HepG2 (cell line): ENCODE measurements at places on chromosomes 5 and 9.
A peak's percentile ranks its signal among the peaks of the same experiment; 100 is the strongest.

- DNase-seq = no peak
Observed at GRCh38 chr9:13587571-13587970, 308.1 kb upstream of the MPDZ start.

- DNase-seq = no peak
Observed at GRCh38 chr9:128715436-128715750, 8.5 kb downstream of the ZDHHC12 start.

- DNase-seq = no peak
Observed at GRCh38 chr5:154860765-154861164, 2.3 kb downstream of the CNOT8 start.

- no peak for DNase-seq
Observed at GRCh38 chr5:40202814-40203440, 476.8 kb upstream of the PTGER4 start.

- DNase-seq = no peak
Observed at GRCh38 chr5:400282-401145, 42.5 kb upstream of the EXOC3 start.

DNA sequence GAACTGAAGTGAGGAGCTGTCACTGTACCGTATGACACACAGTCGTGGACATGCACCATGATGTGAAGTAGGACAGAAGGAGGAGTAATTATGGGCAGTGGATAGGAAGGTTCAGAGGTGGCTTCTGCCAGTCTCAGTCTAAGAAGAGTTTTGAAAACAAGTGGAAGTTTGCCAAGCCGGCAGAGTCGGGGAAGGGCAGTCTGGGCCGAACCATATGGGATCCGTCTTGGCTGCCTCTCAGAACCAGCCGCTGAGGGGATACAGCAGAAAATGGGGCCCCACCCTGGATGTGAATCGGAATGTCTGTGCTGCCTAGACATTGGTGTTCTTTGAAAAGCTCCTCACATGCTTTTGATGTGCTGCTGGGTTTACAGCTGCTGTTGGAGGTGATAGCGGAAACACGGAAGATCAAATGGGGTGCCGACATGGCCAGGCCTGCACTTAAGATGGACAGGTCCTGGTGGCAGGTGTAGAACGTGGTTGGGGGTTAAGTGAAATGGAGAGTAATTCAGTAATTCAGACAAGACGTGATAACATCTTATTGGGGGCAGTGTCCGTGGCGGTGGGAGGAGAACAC, 11.2 kb downstream of the SNX18 start:
- no peak for DNase-seq

DNA sequence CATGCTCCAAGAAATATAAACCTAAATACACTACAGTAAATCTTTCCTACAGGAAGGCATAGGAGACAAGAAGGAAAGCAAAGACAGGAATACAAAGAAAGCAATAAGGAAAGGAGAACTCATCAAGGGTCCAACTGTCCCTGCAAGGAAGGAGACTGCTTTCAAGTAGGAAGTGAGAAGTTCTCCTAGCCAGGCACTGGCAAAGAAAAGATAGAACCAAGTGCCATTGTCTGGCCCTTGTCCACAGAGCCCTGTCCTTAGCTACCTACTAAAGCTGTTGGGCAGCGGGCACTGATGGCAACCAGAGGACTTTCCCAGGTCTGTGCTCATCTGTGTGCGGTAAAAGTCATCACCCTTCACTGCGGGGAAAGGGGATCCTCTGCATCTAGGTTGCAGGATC, 108.2 kb downstream of the KLHL3 start:
- no peak for DNase-seq

GRCh38 chr5:138844812-138845513, 30.2 kb downstream of the LRRTM2 start:
- DNase-seq = no peak

DNA sequence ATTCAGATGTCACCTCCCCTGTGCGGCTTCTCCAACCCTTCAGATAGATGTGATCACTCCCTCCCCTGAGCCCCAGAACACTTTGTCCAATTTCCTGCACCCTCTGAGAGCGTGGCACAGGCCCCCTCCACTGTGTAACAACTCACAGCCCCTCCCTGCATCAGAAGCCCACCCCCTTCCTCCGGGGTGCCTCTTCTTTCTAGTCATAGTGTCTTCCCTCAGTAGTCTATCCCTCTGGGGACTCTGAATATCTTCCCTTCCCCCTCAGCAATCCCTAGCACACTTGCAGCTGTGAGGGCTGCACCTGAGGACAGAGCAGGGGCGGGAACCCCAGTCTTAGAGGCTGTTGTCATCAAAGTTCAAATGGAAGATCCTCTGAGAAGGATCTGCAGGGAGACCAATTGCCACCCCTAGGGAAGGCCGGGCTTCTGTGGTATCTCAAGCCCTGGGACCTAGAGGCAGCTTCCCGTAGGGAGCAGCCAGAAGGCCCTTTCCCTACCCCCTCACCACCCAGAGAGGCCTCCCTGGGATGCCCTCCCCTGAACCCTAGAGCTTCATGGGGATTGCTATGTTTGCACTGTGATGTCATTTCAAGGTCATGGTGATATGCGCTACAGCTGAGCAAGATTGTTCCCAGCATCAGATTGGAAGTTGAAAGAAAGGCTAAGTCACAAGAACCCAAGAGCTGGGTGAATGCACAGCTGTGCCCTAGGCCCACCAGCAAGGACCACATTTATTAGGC, 70.7 kb downstream of the THBS4 start:
- peak; percentile 88 for DNase-seq

GRCh38 chr5:149887622-149888183, 56.9 kb downstream of the PDE6A start:
- peak; percentile 67 for DNase-seq

GRCh38 chr5:170228762-170229435, 3.9 kb upstream of the C5orf58 start:
- DNase-seq = no peak

GRCh38 chr5:158559643-158560042, 540.1 kb downstream of the EBF1 start:
- no peak for DNase-seq

DNA sequence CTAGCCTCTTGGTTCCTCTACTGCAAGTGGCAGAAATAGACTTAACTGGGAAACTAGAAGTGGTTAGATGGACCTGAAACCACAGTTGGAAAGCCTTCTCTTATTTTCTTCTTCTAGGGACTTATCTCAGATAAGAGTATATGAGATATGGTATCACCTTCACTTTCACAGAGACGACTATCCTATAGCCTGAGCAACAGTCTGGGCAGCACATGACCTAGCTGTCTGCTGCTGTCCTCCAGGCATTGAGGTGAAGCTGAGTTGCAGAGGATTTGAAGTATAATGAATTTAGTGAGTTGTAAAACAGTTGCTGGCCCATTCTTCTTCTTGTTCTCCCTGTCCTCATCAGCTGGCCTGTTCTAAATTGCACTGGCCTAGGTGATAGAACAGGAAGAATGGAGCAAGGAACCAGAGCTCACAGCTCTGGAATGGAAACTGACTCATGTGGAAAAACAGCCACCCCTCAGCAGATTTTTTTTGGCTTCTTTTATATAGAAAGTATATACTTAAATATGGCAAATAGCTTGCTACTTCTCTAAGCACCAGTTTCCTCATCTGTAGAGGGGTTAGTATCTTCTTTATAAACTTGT, 27.8 kb downstream of the RECK start:
- DNase-seq = no peak

- DNase-seq = no peak
Observed at GRCh38 chr9:127521919-127522304, 70.6 kb downstream of the LRSAM1 start.

DNA sequence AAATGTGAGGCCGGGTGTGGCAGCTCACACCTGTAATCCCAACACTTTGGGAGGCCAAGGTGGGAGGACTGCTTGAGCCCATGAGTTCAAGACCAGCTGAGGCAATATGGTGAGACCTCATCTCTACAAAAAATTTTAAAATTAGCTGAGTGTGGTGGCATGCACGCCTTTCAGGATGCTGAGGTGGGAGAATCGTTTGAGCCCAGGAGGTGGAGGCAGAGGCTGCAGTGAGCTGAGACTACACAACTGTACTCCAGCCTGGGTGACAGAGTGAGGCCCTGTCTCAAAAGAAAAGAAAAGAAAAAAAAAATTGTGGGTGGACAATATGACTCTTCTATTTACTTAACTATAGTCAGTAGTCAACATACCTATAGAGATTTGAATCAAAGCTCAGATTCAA, 4.8 kb downstream of the CHD1 start:
- no peak for DNase-seq

- no peak for DNase-seq
Observed at GRCh38 chr5:4216142-4216541, 620.5 kb downstream of the IRX1 start.

DNA sequence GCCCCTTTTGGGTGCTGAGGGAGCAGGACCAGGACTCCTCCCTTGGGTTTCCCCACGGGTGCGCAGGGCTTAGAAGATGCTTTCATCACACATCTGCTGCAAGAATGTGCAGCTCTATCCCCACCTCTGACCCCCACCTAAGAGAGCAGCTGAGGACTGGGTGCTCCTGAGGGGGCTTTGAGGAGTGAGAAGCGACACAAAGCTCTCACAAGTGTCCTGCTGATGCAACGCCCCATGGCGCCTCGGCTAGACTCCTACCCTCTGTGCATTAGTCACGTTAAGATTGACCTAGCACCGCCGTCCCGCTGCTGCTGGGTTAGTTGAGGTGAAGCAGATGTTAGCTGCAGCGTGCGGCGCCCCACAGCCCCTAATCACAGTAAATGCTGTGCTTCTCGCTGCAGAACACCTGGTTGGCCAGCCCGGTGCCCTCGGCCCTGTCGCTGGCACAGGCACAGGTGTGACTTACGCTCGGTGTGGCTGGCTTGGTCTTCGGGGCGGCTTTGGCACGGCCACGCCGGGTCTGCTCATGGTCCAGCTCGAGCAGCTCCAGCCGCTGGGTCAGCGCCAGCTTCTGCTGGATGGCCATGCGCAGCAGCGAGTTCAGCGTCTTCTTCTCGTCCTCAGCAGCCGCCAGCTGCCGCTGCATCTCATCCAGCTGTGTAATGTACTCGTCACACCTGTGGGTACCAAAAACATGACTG, 45.0 kb upstream of the IPPK start:
- no peak for DNase-seq

DNA sequence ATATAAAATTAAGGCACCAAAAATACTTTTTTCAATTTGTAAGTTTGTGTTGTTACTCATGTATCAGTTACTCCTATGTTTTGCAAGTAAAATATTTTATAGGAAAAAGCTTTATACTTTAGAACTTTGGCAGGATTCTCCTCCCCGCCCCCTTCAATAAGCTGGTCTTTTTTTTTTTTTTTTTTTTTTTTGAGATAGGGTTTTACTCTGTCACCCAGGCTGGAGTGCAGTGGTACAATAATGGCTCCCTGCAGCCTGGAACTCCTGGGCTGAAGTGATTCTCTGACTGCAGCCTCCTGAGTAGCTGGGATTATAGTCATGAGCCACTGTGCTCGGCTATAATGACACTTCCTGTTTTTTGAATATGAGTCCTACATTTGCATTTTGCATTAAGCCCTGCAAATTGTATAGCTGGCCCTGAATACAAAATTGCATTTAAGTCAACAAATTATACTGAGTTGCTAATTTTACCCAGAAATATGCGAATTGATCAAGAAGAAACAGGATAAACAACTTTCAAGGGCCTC, 192.9 kb downstream of the PIK3R1 start:
- no peak for DNase-seq

GRCh38 chr5:87850843-87851242, 417.8 kb downstream of the TMEM161B start:
- no peak for DNase-seq

DNA sequence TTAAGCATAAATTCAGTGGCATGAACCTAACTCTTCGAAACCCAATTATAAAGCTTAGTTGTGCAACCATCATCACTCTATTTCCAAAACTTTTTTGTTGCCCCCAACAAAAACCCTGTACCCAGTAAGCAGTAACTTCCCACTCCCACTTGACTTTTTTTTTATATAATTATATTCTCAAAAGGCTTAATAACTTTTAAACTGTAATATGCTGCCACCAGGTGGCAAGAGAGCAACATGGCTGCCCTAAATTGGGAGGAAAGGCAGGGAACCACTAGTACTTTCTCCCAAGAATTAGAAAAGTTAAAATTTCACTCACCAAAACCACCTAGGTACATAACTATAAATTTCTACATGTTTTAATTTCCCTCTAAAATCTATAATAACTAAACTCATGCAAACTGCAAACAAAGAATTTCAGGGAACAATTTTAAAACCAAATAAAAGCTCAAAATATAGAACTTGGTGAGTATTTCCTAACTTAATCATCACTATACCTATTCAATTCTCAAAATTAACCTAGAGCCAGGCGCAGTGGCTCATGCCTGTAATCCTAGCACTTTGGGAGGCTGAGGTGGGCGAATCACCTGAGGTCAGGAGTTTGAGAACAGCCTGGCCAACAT, 50.2 kb upstream of the RNF38 start:
- DNase-seq = peak; percentile 66

GRCh38 chr9:69132361-69132760, 41.7 kb upstream of the TJP2 start:
- no peak for DNase-seq

DNA sequence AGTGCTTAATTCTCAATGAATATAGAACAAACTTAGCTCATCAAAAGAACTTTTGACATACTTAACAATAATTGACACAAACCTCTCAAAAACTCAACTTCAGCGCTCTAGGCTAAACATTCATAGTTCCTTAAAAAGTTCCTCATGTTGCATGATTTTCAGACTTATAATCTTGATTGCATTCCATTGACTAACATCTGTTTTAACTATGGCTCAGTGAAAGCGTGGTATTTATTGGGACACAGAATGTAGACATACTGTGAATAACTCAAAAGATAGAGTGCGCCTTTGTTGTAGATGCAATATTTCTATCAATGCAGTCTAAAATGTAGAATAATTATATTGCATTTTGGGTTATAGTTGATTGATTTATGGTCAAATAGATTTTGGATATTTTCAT, 227.1 kb upstream of the HAPLN1 start:
- DNase-seq = no peak

DNA sequence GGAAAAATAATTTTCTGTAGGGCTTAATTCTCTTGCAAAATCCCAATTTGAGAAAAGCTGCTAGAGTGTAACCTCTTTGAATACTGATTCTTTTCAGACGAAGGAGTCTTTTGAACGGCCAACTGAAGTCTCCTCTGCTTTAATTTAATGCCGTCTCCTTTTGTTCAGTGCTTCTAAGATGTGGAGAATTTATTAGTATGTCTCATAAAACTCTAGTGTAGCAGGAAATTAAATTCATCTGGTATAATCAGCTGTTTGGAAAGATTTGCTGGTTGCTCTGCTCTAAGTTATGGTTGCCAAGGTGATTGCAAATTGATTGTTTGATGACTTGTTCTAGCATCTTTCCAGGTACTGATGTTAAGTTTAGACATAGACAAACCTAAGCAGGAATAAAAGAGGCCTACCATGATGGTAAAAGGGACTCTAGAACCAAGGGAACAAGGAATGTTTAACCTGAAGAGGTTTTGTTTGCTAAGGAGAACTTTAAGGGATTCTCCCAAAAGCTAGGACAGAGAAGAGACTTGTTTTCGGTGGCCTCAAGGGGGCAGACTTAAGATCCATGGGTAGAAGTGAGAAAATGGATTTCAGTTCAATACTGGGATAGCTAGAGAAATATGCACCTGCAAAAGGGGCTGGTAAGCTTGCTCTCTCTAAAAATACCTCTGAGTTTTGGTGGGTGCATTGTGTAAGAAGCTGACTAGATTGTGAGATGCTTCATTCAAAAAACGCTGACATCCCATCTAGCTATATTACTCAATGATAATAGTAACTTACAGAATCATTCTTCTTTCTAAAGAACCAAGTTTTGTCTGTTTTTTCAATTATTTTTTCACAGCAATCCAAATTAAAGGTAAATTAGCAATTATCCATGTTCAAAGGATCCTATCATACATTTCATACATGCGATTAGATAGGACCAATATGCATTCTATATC, 5.7 kb upstream of the ADRB2 start:
- DNase-seq = peak; percentile 13
